ENCODE measurements at places on chromosomes 7 and 10.
A peak's percentile ranks its signal among the peaks of the same experiment; 100 is the strongest.

DNA sequence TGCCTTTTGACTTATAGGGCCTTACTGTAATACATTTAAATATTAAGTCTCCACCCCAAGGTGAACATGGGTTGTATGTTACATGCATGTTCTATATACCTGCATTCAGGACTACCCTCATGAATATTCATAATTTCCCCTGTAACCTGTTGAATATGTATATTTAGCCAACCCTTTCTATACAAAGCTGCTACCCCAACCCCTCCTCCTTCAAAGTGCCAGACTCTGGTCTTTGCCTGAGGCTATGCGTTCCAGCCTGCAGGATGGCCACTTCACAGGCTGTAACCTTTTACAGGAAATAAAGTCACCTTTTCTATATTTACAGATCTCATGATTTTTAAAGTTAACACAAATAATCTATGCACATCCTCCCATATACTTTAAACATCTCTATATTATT is 10.1 kb upstream of the UNC5B start:
- DNase-seq, result no peak

- DNase-seq, result peak; percentile 32
Measured at GRCh38 chr7:18655912-18656311, 160.4 kb downstream of the HDAC9 start.

GRCh38 chr7:27374958-27375841 is 132.6 kb downstream of the EVX1 start:
- DNase-seq, result no peak

DNA sequence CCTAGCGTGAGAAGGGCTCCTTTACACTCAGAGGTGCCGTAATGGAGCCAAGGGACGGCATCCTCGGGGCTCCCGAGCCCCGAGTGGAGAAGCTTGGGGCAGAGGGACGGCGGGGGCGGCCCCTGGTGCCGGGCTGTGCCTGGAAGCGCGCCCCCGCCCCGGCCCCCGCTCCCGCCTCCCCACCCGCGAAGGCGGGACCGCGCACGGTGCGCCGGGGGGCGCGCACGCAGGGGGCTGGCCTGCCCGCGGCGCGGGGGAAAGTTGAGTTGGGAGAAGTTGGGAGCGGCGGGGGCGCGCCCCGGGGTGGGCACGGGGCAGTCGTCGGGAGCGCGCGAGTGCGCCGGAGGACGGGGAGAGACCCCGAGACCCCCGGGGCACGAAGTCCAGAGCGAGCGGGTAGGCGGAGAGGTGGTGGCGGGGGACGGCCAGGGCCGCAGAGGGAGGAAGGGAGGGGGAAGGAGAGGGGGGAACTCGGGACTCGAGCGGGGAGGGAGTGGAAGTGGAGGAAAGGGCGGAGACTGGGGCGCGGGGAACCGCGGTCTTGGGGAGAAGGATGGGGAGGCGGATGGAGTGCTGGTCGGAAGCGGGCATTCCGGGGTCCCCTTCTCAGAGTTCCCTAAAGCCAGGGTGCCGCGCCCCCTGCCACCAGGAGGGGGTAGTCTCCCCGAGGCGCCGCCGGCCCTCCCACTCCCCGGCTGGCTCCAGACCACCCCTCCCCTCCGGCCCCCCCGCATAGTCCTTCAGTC is at the start of gene SLC4A2:
SLC4A2 (plus strand) TSS at position 223 of the 746 bp plus-strand sequence. CDS start 2,399 bp downstream, outside the sequence.
- DNase-seq, result peak; percentile 83

DNA sequence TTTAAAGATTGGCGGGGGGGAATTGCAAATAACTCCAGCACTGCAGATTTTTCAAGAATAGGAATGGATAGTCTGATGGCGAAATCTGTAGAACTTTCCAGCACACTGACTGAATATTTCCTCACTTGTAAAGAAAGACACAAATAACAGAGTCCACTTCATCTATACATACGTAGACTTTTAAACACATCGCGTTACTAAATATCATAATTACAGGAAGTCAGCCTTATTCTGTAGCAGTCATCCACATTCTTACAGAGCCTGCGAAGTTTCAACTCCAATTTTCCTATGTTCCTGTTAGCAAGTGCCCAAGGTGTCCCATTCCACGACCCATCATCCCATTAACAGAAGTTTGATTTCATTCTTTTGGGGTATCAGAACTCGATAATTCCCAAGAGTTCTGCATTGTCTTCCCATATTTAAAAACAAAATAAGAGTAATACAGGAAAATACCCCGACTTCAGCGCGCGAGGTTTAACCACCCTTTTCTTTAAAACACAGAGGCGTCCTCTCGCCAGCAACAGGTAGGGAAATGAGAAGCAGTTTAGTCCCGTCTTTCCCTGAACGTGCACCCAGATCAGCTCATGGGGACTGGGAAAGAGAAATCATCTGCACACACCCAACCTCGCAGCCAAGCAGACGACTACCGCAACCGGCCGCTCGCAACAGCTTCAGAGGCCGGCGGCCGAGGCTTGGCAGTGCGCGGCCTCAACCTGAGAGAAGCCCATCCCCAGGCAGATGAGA is 880 bp downstream of the HERC4 start:
- peak; percentile 56 for DNase-seq

GRCh38 chr10:82883603-82884002 is 1008.6 kb downstream of the NRG3 start:
- DNase-seq, result no peak

GRCh38 chr7:101941481-101942383 is 124.3 kb downstream of the CUX1 start:
- DNase-seq, result peak; percentile 82

GRCh38 chr10:59831658-59832503 is 74.5 kb downstream of the CCDC6 start:
- DNase-seq, result no peak

DNA sequence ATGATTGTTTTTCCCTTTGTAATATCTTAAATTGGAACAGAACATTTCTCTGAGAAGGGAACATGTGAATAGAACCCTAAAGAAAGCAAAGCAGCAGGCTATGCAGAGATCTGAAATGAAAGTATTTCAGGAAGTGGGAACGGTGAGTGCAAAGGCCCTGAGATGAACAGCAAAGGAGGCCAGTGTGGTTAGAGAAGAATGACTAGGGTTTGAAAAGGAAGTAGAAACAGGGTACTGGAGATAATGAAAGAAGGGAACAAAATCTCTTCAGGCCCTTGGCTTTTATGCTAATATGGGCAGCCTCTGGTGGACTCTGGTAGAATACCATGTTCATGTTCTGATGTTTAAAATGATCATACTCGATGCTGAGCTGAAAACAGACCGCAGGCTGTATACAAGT is 22.2 kb downstream of the ARHGAP21 start:
- DNase-seq, result peak; percentile 42

GRCh38 chr10:89147256-89147655 is 59.9 kb downstream of the CH25H start:
- no peak for DNase-seq

DNA sequence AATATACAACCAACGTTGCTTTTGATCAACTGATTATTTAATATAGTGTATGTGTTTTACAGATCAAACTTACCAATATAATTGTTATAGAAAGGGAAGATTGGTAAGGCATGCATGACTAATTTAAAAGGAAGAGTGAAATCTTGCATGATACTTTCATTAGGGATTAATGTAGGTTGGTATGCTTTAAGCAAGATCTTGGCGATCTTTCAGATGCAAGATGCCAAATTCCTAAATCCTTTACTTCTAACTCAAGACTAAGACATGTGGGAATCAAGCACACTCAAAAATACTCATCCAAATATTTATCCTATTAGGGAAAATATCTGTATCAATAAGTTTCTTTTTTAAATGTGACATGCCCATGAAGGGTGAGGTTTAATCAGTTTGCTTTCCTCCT is 321.4 kb upstream of the MEOX2 start:
- no peak for DNase-seq

- no peak for DNase-seq
Measured at GRCh38 chr10:113612154-113612553, 51.7 kb downstream of the NRAP start.

DNA sequence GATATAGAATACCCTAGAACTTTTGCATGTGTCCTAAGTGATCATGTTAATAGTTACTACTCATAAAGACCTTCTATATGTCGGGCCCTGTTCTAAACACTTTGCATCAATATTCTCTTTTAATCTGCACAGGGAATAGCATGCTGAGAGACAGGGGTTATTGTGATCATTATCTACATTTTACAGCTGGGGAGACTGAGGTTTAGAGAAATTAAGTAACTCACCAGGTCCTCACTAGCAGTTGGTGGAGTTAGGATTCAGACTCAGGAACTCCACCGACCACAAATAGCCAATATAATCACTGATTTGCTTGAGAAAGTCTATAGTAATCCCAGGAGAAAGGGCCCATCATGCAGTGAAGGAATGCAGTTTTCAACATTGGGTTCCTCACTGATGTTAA is 111.2 kb upstream of the ADO start:
- no peak for DNase-seq

DNA sequence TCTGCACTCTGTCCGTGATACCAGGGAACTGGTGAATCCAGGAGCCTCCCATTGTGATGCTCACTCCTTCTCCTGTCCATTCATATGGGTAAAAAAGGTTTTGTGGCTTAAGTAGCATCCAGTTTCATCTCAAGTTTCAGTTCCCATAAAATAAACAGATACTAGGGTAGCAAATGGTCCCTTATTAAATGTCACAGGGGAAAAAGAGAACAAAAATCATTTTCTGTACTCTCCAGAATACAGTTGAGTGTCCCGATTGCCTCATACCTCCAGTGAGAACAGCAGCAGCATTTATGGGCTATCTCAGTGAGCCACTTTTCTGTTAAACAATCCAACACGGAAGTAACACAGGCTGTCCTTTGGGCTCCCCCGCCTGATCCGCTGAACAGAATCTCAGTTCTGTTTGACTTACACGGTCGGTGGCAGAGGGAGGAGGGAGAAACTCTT is 179.6 kb downstream of the CELF2 start:
- DNase-seq, result peak; percentile 6

DNA sequence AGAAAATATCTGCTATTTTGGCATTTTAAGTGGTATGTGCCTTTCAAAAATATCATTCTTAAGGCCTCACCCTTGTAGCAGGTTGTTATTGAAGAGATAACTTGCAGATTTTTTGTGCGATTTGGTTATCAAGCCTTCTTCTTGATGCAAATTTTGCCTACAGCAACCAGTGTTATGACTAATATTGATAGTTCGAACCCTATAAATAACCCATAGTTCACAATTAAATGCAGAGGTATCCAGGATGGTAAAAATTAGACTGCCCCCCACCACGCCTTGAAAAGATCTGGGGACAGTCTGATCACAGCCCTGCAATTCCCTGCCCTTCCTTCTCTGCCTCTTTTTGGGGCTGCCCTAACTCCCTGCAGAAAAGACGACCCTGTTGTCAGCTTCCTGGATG is 28.4 kb upstream of the RAPGEF5 start:
- DNase-seq, result no peak

DNA sequence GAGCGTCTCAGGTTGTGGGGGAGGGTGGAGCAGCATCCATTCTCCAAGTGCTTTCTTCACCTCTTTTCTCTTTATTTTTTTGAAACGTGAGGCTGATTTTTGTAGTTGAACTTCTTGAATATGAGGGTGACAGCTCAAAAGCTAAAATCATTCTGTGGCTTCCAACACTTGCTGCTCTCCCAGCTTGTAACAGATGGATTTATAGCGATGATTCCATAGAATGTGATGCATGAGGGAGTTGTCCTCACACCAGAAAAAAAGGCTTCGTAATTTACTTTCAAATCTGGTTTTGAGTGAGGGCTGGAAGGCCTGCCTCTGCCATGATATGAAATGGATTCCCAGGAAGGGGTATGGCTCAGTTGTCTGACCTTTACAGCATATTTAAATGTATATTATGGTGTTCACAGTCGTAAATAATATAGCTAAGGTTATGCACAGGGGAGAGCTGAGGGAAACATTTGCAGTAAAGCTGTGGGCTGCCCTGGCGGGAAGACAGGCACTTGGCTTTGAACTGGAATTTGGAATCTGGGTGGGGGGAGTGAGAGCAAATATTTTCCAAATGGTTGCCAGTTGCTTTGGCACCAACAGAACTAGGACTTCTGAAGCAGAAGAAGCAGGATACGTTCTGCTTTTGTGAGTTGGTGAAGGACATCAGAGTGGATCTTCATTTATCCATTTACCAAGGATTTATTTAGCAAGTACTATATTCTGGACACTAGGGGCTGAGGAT is 166.7 kb downstream of the SORCS3 start:
- no peak for DNase-seq

DNA sequence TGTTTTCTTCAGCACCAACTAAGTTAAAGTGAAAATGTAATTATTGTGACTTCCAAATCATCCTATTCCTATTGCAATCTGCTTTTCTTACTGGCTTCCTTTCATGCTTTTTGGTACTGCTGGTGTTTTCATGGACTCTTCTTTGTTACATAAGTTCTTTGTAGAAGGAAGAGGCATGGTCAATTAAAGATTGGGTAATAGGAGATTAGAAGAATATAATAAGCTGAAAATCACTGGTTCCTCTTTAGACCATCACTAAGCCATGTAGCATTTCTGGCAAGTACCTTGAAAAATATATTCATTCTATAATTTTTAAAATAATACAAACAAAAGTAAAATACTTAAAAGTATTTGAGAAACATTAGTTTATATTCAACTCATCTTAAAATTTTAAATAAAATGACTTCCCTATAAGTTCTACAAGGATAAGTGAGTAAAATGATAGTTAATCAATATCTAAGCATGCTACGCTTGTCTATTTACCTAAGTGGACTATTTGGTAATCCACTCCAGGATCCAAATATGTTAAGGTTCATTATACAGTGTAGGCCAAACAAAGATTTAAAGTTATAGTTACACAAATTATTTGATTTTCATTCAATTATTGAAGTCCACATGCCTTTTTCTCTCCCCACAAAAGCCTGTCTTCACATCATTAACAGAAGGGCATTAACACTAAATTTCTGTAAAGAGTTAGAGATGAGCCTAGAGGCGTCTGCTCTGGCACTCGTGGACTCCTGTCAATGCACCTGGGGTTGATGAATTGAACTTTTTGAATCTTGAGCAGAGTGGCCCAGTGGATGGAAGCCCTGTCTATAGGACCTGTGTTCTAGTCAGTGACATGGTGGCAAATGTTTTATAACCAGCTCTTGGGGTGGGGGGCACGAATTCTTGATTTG is 408.1 kb downstream of the INHBA start:
- no peak for DNase-seq

DNA sequence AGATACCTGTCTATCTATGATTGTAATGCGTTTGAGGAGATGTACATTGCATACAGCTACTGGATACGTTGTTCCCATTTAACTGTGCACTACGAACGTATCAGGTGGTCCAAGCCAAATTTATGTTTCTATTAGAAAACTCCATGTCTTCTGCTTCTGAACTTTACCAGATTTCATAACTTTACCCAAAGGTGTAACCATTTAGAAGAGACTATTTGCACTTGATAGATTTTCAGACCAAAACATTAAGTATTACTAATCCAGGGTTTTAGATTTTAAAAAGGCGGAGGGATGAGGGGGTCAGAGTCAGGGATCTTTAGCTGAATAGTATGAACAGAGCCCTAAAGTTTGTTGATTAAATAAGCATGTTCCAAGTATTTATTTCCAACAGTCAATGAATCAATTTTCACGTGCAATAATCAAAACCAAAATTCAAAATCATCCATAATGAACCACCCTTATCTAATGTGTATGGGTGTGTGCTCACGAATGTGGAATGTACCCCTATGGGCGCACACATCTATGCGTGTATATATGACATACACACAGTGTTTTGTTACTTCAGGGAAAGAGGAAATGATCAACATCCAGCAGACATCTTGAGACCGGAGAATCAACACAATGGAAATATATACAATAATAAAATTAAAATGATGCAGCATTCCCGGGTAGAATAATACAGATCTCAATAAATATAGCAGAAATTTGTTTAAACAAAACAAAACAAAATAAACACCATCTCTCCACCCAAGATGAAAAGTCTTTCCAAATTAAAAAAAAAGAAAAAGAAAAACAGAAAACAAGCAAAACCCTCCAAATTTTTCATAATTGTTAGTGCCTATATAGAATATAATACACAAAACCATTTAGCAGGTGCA is 3.4 kb downstream of the FEZF1 start:
- DNase-seq, result no peak
